ENCODE measurements at places on chromosomes 13 and 19.
A peak's percentile ranks its signal among the peaks of the same experiment; 100 is the strongest.

DNA sequence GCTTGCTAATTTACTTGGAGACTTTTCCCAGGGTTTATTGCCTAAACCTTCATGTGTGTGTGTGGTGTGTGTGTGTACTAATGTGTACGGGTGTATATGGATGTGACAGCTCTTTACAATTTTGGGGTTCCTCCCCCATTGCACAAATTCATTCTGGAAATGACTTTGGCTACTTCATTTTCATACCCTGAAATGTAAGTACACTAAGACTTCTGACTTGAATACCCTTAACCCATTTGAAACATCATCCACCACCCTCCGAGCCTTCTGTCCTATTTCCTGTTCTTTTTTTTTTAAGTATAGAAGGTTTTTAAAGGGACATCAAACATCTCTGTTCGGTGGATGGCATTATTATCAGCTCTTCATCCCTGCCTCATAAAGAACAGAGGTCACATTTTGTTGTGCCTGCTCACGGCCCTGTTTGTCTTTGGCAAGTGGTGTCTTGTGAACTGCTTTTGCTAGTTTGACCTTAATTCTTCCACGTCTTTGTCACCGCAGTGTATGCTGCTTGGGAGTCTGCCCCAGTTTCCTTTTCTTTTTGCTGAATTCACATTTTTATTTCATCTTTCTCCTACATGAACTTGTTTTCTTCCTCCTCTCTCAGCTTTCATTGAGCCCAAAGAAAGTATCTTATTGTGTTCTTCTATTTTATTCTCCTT lies 228.3 kb downstream of the FOXO1 start:
- no peak for DNase-seq

DNA sequence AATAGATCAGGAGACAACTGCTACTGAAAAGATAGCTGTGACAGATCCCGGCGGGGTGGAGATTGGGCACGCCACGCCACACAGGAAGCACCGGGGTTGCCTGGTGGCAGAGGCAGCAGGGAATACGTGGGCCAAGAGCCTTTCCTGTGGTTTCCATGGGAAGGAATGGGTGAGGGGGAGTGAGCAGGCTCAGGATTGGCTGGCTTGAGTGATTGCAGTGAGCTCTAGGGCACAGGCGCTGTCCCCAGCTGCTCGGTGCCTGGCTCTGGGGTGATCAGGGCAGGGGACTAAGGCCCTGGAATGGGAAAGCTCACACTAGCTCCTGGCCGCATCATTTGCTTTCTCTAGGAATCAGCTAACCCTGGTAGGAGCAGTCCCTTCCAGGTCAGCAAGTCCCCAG lies 166.1 kb downstream of the USP12 start:
- DNase-seq = peak; percentile 39

DNA sequence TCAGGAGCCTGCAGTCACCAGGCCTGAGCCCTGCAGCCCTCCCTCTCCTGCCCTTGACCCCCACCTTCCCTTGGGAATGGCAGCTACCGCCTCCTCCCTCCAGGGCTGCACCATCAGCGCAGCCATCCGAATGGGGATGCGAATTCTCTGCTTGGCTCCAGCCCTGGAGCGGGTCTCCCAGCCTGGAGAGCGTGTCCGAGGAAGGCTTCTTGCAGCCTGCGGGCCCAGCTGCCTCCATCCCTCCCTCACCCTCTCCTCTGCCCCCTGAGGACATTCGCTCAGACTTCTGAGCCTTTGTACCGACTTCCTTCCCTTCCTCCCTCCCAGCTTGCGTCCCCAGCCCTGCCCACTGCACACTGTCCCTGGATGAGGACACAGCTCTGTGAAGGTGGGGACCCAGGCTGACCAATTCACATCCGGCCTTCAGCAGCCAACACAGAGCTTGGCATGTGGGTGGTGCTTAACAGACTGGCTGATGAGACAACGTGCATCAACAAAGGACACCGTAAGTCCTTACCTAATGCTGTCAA lies 6.0 kb upstream of the NKPD1 start:
- DNase-seq = no peak

DNA sequence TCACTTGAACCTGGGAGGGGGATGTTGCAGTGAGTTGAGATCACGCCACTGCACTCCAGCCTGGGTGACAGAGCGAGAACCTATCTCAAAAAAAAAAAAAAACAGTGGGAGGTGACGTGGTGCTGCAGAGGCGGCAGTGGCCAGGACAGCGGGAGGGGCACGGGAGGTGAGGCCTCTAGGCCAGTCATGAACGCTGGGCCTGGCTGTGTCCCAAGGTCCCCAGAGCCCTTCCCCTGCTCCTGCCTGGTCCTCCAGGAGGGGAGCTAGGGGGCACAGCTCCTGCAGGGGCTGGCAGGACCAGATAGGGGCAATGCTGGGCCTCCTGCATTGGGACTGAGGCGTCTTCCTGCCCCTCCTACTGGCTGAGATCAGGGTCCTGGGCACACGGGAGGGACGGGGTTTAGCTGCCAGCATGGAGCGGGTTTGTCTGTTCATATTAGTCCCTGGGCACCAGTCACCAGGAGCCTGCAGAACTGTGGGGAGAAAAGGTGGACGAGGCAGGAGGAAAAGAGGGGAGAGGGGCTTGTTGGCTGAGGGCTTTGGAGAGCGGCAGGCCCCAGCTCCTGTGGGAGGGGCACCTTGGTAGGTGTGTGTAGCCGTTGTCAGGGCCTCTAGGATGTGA lies 4.5 kb downstream of the MAP2K7 start:
- no peak for DNase-seq

GRCh38 chr13:85638265-85638664 lies 161.0 kb downstream of the SLITRK6 start:
- DNase-seq = no peak

DNA sequence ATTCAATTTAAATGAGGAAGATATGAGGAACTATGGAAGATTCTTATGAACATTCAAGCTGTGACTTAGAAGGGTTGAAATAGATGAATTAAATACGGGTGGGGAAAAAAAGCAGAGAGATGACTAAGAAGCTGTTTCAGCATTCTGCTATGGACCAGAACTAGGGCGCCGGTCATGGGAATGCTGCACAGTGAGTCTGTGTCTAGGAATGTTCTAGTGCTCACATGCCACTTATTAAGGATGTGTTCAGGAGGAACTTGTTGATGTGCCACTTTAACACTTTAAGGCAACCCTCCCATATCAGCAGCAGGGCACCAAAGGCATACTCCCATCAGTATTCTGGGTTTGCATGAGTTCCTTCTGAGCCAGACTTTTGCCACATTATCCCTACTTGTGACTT lies 152.1 kb downstream of the POSTN start:
- DNase-seq = peak; percentile 98

GRCh38 chr13:101025925-101026324 lies 351.3 kb upstream of the TMTC4 start:
- DNase-seq = no peak

DNA sequence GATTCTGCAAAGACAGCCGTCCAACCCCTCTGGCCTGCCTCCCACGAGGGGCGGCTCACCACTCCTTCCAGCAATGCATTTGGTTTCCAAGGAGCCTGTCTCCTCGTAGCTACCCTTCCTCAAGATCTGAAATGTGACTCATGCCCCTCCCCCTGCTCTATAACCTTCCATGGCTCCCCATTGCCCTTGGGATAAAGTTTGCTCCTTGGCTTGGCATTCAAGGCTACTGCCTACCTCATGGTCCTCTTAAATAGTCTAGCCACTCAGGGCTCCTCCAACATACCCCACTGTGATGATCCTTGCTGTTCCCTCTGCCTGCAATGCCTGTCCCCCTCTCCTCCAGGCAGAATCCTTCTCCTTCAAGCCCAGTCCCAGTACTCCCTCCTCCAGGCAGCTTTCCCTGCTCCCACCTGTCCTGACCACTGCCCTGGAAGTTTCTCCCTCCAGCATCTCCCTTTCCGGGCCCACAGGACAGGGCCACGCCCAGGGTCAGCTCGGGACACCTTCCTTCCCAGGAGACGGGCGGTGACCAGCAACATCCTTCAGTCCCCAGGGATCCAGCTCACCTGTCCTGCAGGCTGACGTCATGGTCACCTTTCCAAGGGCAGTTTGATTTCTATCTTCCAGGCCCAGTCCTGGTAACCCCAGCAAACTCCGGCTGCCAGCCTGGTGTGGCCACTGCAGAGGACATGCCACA lies 19.2 kb upstream of the SEMA6B start:
- no peak for DNase-seq

DNA sequence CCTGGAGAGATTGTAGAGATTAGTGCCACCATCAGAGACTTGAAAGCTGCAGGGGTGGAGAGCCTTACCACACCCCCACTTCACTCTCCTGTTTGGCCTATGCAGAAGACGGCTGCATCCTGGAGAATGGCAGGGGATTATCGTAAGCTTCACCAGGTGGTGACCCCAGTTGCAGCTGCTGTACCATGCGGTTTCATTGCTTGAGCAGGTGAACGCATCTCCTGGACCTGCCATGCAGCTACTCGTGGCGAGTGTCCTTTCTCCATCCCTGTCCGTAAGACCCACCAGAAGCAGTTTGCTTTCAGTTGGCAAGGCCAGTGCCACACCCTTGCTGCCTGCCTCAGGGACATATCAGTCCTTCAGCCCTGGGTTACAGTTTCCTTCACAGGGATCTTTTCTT lies 21.2 kb downstream of the PPP5C start:
- no peak for DNase-seq

DNA sequence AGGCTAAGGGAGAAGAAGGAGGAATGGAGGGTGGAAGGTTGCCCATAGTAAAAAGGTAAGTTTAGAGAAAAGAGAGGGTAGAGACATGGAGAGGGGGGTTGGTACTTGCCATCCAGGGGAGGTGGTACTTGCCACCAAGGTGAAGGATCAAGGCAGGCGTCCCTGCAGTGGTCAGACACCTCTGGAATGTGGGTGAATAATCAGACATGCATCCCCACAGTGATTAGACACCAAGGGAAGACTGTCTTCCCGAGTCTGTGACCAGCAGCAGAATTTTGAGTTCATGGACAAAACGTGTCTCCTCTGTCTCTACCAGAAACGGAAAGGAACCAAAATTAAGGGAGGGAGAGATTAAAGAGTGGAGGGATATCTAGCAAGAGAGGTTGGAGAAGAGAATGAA lies 27.1 kb upstream of the IGFL1 start:
- no peak for DNase-seq

GRCh38 chr13:109275139-109275745 lies 511.1 kb downstream of the IRS2 start:
- no peak for DNase-seq

DNA sequence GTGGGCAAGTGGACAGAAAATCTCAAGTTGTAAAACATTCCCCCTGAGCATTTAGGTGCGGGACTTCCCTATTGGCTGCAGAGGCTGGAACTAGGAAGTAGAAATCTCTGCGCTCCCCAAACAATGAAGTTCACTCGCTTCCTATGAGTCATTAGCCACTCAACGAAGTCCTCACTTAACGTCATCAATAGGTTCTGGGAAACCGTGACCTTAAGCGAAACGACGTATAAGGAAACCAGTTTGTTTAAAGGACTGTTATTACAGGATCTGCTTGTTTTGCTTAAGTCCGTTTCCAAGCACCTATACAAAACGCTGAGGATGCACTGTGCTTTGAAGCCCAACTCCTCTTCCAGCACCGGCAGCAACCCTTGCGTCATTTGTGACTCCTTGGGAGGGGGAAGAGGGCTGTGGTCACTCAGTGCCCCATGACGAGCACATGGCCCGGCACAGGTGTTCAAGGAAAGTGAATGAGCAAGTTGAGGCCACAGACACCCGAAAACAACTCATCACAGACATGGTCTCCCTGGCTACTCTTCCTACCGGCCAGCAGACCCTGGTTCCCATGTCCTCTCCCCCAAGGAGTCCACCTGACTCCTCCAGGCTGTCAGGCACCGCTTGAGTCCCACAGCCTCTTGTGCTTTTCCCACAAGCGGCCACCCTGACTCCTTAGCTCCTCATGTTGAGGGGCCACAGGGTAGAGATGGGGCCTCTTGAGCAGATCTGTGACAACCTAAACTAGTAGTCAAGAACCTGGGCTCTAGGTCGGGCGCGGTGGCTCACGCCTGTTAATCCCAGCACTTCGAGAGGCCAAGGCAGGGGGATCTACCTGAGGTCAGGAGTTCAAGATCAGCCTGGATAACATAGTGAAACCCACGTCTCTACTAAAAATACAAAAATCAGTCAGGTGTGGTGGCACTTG lies 4.8 kb downstream of the RPS16 start:
- DNase-seq = peak; percentile 99

DNA sequence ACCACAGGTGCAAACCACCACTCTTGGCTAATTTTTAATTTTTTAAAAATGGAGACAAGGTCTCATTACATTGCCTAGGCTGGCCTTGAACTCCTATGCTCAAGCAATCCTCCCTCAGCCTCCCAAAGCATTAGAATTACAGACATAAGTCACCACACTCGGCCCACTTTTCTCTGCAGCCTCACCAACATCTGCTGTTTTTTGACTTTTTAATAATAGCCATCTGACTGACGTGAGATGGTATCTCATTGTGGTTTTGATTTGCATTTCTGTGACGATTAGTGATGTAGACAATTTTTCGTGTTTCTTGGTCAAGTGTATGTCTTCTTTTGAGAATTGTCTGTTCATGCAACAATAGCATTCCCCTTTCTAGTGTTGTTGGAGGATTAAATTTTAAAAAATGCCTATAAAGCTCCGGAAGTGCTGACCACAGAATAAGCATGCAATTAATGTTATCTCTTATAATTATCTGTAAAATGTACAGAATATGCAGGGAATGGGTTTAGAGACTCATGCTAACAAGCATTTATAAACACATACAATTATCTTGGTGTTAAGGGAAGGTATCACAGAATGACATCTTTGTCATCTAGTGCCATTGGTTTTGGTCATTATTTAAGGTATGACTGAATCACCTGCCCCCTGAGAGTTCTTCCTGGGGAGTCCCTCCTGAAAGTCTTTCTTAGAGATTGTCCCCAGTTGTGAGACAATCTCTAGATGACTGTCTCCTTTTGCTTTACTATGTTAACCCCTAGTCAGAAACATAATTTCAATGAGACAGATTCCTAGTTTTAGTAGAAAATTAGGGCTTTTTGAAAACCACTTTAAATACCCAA lies 118.5 kb upstream of the SERTM1 start:
- no peak for DNase-seq

DNA sequence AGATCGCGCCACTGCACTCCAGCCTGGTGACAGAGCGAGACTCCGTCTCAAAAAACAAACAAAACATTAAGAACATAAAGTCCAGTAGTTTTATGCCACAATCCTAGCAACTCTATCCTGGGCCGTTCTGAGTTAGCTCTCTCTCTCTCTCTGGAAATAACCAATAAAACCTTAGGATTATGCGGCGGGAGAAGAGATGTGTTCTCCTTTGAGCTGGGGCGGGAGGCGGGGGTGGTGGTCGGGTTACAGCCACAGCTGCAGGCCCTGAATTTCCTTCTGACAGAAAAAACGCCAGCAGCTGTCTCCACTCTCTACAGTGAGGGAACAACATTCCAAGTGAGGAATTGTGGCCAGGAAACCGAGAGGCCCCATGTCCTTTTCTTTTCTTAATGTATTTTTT lies 9.1 kb upstream of the PNMA8A start:
- peak; percentile 80 for DNase-seq

DNA sequence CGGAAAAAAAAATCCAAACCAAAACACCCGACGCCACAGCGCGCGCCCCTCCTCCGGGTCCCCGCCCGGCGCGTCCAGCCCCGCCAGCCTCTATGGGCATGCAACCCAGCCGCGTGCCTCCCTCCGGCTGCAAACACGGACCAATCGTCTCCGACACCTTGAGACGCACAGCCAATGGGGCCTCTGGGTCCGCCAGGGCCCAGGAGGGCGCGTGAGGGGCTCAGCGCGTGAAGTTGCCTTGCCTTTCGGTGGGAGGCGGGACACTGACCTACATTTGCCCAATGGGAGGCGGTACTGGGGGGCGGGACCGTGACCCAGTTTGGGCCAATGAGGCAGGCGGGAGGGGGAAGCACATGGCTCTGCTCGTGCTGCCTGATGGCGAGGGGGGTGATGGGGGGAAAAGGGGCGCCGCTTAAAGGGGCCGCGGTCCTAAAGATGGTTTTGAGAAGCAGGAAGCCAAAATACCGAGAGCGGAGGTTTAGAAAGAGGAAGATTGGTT lies 319 bp upstream of the DBP start:
- DNase-seq = peak; percentile 99

Data from fibroblast of lung (primary cell).